ENCODE measurements at places on chromosomes 12 and 14.
A peak's percentile ranks its signal among the peaks of the same experiment; 100 is the strongest.

DNA sequence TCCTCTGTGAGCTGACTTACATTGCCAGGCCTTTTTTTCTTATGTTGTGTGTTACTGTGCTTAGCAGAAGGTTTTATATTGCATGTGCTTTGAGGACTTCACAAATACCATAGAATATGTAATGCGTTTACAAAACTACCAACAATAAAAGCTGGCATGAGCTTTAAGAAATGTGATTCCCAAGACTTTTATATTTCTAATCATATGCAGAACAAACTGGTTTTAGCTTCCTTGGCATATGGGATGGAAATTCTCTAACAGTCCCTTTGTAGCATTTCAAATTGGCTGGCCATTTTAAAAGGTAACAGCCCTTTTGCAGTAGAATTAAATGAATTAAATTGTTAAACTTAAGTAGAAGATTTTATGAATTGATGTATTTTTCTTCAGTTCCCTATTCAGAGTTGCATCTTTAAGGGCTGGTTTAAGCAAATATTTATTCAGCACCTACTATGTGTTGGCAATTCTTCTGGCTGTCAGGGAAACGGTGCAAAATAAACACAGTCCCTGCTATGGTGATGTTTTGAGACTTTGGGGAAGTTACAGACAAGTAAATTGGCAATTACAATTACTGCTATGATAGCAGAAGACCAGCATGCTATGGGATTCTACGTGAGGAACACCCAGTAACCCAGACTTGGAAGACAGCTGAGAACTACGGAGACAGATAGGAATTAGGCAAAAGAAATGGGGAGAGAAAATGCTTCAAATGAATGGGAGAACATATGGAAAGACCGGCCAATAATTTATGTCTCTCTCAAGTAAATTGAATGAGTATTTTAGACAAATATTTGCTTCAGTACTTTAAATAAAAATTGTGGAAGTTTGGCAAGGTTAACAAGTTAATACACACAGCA lies 446.4 kb downstream of the EGLN3 start:
- no peak for DNase-seq

GRCh38 chr12:123269395-123269892 lies 2.2 kb downstream of the CDK2AP1 start:
- DNase-seq, result peak; percentile 81

GRCh38 chr12:19410211-19410610 lies 29.1 kb upstream of the AEBP2 start:
- DNase-seq, result no peak

- no peak for DNase-seq
Measured at GRCh38 chr12:103834942-103835341, 6.1 kb downstream of the NT5DC3 start.

DNA sequence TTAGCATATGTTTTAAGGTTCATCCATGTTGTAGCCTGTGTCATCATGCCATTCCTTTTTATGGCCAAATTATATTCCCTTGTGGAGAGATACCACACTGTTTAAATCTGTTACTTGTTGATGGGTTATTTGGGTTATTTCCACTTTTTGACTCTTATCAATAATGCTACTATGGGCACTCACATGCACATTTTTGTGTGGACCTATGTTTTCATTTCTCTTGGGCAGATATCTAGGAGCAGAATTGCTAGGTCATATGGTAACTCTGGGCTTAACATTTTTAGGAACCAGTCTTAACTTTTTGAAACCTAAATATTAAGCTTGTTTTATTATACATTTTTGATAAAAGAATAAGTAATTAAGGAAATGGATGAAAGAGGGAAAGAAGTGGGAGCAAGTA lies 4.0 kb downstream of the EML1 start:
- DNase-seq, result no peak

- no peak for DNase-seq
Measured at GRCh38 chr14:61761557-61761956, 663 bp upstream of the SNAPC1 start.

- DNase-seq, result peak; percentile 61
Measured at GRCh38 chr12:6825398-6826124, 2.6 kb upstream of the P3H3 start.

DNA sequence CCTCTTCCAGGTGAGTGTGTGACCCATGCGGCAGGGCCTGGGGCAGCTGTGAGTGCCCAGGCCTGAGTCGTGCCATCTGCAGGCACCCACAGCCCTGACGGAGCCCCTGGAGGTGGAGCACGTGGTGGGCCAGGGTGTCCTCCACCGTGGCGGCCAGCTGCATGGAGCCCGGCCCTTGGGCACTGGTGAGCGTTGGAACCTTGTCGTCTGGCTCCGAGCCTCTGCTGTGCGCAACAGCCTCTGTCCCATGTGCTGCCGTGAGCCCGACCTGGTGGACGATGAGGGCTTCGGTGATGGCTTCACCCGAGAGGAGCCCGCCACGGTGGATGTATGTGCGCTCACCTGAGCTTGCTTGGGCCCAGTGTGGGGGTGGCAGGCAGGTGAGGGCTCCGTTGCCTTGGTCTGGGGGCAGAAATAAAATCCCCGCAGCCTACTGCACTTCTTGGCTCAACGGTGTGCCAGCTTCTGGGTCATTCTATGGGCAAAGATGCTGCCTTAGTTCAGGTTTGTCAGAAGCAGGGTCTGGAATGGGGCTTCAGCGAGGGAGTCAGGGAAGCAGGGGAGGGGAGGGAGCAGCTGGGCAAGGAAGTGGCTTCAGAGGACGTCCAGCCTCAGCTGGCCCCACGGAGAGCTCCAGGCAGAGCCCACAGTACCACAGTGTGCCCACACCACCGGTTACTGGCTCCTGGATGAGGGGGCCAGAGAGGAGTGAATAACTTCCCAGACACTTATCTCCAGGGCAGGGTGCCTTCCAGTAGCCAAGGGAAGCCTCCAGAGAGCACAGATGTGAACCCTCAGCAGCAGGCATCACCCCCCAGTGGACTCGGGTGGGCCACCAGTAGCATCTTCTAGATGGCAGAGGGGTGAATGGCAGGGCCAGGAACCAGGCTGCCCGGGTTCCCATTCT lies 1.2 kb upstream of the ARL6IP4 start:
- DNase-seq, result no peak

- DNase-seq, result no peak
Measured at GRCh38 chr12:77151030-77151429, 85.7 kb upstream of the E2F7 start.

Measured in H1 (cell line).